ENCODE measurements at places on chromosomes 7 and 10.

DNA sequence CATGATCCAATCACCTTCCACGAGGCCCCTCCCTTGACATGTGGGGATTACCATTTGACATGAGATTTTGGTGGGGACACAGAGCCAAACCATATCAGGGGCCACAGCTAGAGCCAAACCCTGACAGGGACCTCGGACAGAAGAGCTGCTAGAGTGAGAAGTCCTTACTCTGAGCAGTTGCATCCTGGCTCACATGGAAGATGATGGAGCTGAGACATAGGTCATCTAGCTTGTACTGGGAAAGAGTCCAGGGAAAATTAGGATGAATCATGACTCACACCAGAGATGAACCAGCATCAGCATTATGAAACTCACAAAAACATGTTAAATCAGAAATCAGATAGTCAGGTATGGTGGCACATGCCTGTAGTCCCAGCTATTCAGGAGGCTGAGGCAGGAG, 12.8 kb upstream of the FMC1 start:
- DNase-seq: peak; percentile 64

DNA sequence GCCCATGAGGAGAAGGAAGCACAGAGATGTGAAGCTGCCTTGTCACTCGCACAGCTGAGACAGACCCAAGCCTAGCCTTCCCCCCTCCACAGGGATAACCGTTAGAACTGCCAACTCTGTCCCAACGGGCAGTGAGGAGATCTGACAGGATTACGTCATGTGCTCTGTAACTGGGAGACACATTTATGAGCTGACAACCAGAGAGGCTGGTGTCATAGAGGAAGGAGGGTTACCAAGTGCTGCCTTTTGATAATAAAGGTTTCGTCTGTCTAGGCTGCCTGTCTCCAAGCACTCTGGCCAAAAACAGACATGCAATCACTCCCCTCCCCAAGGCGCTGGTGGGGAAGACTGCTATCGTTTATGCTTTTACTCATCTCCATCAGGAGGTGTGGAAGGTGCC, 165.9 kb downstream of the PLXNA4 start:
- DNase-seq: no peak

GRCh38 chr7:30427296-30428070, 51.1 kb downstream of the NOD1 start:
- no peak for DNase-seq

- DNase-seq: no peak
These were observed 63.7 kb downstream of the LARP4B start for GRCh38 chr10:867807-868206.

DNA sequence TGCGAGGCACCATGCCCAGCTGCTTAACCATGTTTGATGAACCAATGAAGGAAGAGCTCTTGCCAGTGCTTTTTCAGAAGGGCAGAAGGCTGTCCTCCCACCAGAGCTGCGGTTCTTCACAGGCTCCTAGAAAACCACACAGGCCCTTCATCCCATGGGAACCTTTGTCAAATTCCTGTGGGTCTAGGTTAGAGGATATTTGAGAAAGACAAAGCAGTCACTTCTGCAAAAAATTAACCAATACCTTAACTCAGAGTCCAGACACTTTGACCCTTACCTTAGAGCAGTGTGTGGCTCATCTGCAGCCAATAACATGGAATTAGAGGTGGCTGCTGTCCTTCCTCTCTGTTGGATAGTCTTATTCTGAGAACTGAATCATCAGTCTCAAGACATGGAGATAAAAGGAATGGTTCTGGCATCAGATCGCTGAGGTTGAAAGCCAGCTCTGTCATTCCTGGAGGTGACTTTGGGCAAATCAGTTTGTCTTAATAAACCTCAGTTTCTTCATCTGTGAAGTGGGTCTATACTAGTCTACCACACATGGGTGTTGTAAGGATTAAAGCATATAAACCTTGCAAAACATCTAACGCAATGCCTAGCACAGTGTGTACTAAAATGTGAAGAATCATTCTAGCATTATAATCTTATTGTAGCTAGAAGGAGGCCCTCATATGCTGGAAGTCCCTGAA, 65.1 kb upstream of the PIP4K2A start:
- no peak for DNase-seq

DNA sequence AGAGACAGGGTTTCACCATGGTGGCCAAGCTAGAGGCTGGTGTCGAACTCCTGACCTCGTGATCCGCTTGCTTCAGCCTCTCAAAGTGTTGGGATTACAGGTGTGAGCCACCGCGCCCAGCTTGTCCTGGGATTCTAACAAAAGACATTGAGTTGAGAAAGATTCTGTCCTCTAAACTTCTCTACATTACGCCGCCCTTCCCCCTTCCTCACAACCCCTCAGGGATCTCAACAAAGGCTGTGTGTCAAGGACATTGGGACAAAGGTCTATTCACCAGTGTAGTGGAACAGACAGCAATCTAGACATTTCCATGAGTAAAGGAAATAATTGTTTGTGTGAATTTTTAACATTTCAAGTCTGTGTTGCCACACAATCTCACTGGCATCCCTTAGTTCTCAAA, 68.8 kb upstream of the KIF5B start:
- DNase-seq: no peak

DNA sequence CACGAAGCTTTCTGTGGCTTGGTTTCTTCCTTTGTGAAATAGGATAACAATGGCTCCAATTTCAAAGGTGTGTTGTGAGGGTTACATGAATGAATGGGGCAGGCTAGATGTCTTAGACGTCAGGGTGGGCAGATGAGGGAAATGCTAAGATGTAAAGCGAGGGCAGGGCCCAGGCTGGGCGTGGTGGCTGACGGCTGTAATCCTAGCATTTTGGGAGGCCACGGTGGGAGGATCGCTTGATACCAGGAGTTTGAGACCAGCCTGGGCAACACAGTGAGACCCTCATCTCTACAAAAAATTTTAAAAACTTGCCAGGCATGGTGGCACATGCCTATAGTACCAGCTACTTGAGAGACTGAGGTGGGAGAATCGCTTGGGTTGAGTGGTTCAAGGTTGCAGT, 607.7 kb upstream of the FOXK1 start:
- DNase-seq: no peak

DNA sequence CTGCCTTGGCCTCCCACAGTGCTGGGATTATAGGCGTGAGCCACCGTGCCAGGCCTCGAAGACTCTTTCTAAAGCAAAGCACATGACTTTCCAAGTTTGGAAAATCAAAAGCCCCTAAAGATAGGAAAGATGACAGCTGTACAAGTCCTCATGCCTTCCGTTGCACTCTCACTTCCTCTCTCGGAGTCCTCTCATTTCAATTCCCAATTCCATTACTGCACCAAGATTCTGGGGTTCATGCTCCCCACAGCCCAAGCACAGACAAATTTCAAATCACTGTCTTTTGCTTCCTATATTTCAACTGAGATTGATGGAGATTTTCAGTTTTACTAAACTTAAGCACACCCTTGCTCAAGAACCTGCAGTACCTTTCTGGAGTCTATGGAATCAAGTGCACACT, 10.9 kb upstream of the PLAU start:
- DNase-seq: no peak

GRCh38 chr10:94546901-94547185, 1.3 kb downstream of the HELLS start:
- DNase-seq: no peak

- no peak for DNase-seq
These were observed 373.7 kb downstream of the ARL4A start for GRCh38 chr7:13061115-13061514.

DNA sequence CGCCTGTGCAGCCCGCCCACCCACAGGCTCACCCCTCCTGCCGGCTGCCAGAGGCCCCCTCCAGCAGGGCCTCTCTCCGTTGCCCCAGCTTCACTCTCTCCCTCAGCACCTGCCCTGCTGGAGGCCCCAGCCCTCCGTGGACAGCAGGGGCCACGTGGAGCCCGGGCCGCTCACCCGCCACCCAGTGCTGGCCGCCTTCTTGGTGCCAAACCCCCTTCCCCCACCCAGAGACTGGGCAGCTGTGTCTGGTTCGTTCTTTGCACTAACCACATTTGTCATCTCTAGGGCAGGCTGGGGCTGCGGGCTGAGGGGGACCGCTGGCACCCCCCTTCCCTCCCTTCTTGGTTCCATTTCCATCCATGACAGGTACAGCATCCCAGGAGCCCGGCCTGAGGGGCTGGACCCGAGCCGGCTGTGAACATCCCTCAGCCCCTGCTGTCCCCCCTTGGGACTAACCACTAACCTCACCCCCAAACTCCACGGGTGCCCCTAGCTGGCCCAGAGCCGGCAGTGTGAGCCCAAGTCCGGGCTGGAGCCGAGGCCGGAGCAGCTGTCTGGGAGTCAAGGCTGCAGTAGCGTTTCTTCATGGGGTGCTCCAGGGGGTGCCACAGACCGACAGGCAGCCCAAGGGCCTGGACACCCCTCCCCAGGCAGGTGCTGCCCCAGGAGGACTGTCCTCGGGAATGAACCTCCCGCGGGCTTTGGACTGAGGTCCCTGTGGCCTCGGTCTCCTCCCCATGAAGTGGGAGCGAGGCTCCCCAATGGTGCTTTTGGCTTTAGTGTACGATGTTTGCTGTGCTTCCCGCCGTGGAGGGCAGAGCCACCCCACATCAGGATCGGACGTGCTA, 25.5 kb upstream of the AMZ1 start:
- no peak for DNase-seq

- no peak for DNase-seq
These were observed 122.9 kb upstream of the RET start for GRCh38 chr10:42953684-42954674.

DNA sequence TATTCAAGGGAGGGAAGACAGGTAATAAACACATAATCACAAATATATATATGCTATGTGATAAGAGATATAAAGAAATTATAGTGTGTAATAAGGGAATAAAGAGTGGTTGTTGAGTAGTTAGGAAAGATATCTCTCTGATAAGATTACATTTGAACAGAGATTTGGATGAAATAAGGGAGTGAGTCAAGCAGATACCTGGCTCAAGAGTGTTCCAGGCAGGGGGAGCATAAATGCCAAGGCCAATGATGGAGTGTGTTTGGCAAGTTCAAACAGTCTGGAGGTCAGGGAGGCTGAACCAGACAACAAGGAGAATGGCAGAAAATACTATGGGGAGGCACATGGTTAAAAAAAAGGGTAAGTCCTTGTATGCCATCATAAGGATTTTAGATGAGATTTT, 4.8 kb upstream of the GNAI1 start:
- DNase-seq: no peak

DNA sequence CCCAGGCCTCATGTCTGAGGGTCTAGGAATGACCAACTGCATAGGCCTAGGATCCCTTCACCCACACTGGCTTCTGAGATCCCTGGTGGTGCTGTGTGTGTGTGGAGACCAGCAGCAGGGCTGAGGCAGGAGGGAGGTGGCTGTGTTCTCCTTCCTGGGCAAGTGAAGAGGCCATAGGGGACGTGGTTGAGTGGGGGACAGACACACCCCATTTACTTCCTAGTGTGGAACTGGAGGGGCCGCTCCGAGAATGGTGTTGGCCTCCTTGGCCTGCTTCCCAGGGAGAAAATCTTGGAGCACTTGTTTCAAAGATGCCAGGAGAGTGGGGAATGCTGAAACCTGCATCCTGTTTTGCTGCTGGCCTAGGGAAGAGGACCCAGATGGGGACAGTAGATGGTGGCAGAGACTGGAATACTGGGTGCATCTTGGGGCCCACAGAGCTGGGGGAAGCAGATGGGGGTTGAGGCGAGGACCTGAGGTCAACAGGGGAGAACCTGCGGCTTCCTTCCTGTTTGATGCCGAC, 19.1 kb downstream of the UBTD1 start:
- no peak for DNase-seq

- DNase-seq: no peak
These were observed 98.4 kb downstream of the CHRM2 start for GRCh38 chr7:136966825-136967224.

- DNase-seq: no peak
These were observed 109.2 kb upstream of the TRIM24 start for GRCh38 chr7:138350701-138351357.

GRCh38 chr7:132871419-132871818, 210.5 kb downstream of the CHCHD3 start:
- no peak for DNase-seq

- no peak for DNase-seq
These were observed 78.6 kb downstream of the GSAP start for GRCh38 chr7:77337456-77337990.
